Activated CD4-positive, alpha-beta T cell treated with anti-CD3 and anti-CD28 coated beads for 48 hours (primary cell): ENCODE measurements at places on chromosomes 4 and X.

GRCh38 chrX:148599404-148599803 is 99.0 kb downstream of the AFF2 start:
- DNase-seq = no peak

GRCh38 chrX:123801901-123802300 is 58.0 kb upstream of the XIAP start:
- DNase-seq = no peak

GRCh38 chr4:154276496-154276895 is 215.1 kb downstream of the DCHS2 start:
- no peak for DNase-seq

DNA sequence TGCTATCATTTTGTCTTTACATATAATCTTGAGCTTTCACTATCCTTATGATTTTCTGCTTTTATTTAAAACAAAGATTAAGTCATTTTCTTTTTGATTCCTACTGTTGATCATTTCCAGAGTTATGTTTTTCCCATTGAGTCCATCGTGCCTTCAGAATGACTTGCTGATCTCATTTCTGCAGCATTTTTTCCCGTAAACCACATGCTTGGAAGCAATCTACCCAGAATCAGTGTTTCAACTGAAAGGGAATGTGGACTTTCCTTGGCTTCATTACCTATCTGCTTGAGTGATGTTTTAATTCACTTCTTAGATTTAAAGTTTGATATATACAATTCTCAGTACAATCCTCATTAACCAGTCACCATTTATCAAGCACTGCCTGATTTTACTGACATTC is 192.4 kb upstream of the FSTL5 start:
- DNase-seq = no peak

DNA sequence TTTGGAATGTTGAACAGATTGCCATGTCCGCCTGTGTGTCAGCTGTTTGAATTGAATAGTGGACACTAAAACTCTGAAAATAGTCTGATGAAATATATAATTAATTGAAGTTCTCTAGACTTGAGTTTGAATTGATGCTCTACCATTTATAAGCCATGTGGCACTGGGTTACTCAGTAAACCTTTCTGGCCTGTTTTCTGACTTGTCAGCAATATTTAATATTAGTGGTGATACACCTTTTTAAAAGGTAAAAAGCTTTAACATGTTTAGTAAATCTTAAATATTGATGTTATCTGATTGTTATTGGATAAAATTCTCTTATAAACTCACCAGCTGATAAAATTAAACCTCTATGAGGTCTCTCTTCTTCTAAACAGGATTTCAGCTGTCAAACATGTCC is 695.4 kb upstream of the HS3ST1 start:
- DNase-seq = no peak

DNA sequence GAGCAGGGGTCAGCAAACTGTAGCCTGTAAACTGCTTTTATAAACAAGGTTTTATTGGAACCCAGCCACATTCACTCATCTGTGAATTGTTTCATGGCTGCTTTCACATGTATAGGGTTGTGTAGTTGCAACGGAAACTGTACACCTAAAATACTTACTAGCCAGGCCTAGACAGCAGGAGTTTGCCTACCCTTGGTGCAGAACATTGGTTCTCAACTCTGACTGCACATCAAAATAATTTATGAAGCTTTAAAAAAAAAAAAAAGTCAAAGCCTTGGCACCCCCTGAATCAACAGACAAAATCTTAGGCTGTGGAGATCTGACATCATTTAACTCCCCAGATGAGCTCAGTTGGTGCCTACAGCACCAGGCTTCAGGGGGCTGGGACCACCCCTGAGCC is 27.8 kb downstream of the ADGRA3 start:
- no peak for DNase-seq

DNA sequence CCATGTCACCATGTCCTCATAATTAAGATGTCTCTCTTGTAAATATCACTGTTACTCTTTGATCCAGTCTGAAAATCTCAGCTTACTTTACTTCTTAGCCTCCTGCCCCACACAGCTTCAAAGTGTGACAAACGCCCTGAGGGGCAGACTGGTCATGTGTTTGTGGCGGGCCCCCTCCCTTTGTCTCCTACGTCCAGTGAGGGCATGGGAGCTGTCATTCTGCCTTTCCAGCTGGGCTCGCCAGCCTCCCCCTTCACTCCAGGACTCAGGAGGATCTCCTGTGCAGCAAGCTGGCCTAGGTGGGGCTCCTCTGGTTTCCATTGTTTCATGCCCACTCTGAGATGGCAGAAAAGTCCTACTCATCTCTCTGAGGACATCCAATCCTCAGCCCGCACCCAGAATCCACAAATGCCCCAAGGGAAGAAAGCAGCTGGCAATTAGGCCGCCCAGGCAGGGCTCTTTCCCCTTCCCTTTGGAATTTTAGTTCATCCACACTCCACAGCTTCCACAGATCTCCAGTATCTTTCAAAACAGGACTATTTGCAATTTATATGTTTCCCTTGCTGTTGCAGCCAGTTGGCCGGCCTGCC is 86.4 kb upstream of the C4orf50 start:
- no peak for DNase-seq

- DNase-seq = peak; percentile 14
These were observed 25.1 kb upstream of the JAKMIP1 start for GRCh38 chr4:6225469-6225868.

DNA sequence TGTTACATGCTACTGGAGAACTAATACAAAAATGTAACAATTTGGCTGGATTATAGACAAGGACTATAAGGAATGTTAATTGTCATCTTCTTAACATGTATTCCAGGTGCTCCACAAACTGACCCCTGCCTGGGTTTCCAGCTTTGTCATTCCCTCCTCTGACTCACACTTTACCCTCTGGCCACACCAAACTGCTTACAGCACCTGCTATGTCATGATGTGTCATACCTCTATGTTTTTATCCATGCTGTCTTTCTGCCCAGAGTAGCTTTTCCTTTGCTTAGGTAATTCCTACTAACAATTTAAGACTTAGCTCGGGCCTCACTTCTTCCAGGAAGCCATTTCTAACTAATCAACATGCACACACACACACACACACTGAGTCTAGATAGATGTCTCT is 14.0 kb upstream of the SHROOM4 start:
- DNase-seq = no peak

GRCh38 chrX:136199365-136199764 is 51.8 kb downstream of the MAP7D3 start:
- DNase-seq = no peak

DNA sequence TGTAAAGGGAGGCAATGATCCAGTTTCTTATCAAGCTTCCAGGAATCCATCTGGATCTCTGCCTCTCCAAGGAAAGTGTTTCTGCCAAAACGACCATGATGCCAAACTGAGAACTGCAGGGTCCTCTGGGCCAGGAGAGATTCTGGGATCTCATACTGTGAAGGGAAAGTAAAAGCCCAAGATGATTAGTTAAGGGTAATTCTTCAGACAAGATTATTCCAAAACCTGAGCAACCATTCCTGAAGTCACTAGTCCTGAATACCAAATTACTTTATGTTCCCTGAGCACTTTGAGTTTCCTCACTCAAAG is 42.0 kb downstream of the SRPX2 start:
- no peak for DNase-seq

GRCh38 chr4:10031668-10032590 is 10.6 kb upstream of the SLC2A9 start:
- DNase-seq = no peak

DNA sequence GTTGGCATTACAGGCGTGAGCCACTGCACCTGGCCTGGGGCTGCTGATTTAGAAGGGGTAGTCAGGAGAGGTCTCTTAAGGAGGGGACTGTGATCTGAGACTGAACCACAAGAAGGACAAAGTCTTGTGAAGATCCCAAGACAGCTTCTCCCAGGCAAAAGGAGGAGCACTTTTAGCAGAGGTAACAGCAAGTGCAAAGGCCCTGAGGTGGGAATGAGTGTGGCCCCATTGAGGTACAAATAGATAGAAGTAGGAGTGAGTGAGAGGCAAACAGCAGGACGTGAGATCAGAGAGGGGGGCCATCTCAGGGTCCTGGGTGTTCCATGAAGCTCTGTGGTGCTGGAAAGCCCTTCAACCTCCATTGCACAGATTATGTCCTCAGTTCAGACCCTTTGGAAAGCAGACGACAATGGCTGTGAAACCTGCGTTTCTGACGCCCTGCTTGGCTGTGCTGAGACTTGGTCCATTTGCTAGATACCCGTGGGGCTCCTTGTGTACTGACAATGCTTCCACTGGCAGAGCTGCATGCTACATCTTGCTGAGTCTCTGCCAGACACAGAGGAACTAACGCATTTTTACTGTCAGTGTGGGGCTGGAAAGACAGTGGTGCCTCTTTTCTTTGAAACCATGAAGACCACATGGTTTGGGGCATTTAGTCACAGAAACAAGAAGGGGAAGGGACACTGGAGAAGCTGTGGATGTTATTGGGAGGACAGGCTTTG is 1.3 kb upstream of the CCKAR start:
- DNase-seq = no peak

GRCh38 chr4:174910271-174910670 is 7.9 kb upstream of the ADAM29 start:
- no peak for DNase-seq

DNA sequence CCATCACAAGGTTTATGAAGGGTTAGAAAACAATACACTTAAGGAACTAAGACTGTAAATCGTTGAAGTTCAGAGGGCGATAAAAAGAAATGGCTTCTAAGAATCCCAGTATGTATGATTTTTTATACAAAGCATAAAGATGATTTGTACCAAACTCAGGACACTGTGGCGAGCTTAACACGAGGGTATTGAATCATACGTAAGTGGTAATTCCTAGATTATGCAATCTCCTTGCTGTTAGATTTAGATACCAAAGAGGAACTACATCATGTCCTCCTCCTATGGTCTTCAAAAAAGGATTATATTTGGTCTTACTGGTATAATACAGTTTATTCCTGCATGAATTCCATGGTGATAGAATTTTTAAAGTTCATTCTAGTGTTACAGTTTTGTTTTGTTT is 23.9 kb downstream of the NFKB1 start:
- DNase-seq = no peak

GRCh38 chr4:184288451-184289178 is 70.9 kb upstream of the ENPP6 start:
- peak; percentile 65 for DNase-seq

- DNase-seq = no peak
These were observed 319 bp upstream of the MAGEH1 start for GRCh38 chrX:55451626-55451989.

GRCh38 chrX:29587107-29587506 is 628.3 kb upstream of the MAGEB2 start:
- no peak for DNase-seq

- DNase-seq = peak; percentile 42
These were observed 3.5 kb downstream of the BCOR start for GRCh38 chrX:40094041-40094899.
